Lung microvascular endothelial cell (primary cell): ENCODE measurements at places on chromosomes 2 and 18. TPM values are rescaled to one million over a fixed set of nuclear protein-coding genes. Genes with fewer than 3 reads are reported as not detected.

The LYPD1 gene
- 1.1 and 1.2 TPM in 2 replicates for total RNA-seq

The TBR1 gene
- total RNA-seq = under 0.01 TPM in 1 of 2 replicates, not detected in the other

The FBXO15 gene
- 0.20 and 0.22 TPM in 2 replicates for total RNA-seq

The CLEC4F gene
- total RNA-seq = under 0.01 TPM in 2 replicates

The CHRND gene
- total RNA-seq = not detected in 2 replicates

The FBXO48 gene
- total RNA-seq = 0.20 and 0.22 TPM in 2 replicates

The WDR33 gene
- 16.1 and 20.8 TPM in 2 replicates for total RNA-seq

The ANKRD30B gene
- under 0.01 TPM in 1 of 2 replicates, not detected in the other for total RNA-seq

The DNAH7 gene
- total RNA-seq = under 0.01 TPM in 1 of 2 replicates, not detected in the other

The CABYR gene
- 0.60 and 0.65 TPM in 2 replicates for total RNA-seq

The RAB31 gene
- total RNA-seq = 28.8 and 44.0 TPM in 2 replicates

The ZNF514 gene
- 5.2 and 13.9 TPM in 2 replicates for total RNA-seq

The ALK gene
- not detected in 2 replicates for total RNA-seq

GRCh38 chr2:105368759-105369408 is 30.0 kb downstream of the FHL2 start:
- no peak for DNase-seq

DNA sequence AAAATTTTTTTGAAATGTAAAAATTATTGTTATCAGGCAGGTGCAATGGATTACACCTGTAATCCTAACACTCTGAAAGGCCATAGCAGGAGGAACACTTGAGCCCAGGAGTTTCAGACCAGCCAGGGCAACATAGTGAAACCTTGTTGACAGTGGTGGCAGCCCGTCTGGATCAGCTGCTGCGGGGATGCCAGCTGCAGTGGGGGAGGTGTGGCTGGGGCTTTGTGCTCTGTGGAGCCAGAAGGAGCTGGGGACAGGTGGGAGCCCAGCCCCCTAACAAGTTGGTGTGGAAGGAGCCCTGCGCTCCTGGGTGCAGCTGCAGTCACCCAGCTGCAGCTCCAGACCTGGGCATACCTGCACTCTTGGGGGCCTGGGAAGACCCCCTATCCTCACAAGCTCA is 182.4 kb upstream of the MC4R start:
- DNase-seq = no peak

DNA sequence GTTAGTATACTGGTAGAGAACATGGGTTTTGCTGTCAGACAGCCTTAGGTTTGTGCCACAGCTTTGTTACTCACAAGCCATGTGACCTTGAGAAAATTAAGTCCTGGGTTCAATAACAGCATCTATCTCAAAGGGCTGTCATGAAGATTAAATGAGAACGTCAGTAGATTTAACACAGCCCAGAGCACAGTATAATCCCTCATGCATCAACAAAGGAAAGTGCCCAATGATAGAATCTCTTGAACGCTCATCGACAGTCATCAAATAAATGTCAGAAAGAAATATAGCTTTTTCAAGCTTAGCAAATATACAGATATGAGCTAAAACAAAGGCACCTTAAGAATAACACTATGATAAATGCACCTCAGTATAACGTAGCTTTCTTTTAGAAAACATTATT is 22.3 kb downstream of the CUL3 start:
- no peak for DNase-seq

GRCh38 chr2:240595381-240596079 is 9.0 kb downstream of the CAPN10 start:
- peak; percentile 15 for DNase-seq

DNA sequence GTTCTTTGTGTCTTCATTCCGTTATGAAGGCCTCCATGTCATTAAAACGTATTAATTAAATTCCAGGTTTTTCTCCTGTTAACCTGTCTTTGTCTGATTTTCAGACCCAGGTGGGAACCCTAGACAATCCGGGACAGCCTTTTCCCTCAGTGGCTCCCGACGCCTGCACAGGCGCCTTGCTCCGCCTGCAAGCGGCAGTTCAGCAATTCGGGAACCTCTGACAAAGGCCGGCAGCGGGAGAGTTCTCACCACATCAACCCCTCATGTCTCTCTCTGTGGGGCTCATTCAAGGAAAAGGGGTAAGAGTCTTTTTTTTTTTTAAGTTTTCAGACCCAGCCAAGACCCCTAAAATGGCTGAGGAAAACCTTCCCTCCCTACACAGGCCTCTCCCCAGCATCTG is 259.8 kb upstream of the SALL3 start:
- DNase-seq = no peak

- no peak for DNase-seq
Measured at GRCh38 chr2:85733121-85733960, 20.4 kb upstream of the ATOH8 start.

- DNase-seq = peak; percentile 55
Measured at GRCh38 chr2:86284401-86284841, 53.0 kb downstream of the REEP1 start.

GRCh38 chr2:66041902-66042657 is 392.8 kb upstream of the MEIS1 start:
- no peak for DNase-seq

DNA sequence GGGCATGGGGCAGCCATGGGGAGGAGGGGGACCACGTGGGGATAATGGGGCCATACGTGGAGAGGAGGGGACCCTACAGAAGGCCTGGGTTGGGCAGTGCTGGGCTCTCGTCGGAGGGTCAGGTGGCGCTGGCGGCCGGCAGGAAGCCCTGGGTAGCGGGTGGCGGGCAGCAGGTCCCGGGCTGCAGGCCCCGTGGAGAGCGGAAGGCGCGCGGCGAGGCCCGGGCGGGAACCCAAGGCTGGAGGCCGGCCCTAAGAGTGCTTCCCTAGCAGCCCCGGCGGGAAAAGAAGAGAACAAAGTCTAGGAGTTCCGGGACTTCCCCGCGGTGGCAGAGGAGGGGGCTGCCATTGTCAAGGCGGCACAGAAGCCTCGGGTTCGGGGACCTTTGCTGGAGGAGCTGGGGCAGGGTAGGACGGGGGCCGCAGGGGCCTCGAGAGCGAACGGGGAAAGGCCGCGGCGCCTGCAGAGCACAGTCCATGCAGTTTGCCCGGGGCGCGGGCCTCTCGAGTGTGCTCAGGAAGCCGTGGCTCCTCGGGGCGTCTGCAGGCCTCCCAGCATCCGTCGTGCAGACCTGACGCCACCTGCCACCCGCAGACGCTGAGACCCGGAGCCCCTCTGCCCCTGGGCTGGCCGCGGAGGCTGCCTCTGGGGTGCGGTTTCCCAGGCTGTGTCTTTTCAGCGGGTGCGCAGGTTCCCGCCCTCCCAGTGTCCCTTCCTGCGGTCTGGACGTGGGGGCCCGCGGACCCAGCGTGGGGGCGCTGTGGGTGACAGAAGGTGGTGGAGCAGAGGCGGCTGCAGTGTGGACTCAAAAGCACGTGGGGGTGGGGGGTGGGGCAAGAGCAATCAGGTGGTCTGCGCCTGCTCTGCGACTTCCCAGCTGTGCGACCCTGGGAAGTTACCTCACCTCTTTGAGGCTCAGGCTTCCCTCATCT is 19.4 kb upstream of the NCL start:
- DNase-seq = peak; percentile 21

- DNase-seq = peak; percentile 18
Measured at GRCh38 chr2:174840436-174840835, 76.2 kb upstream of the CHRNA1 start.

DNA sequence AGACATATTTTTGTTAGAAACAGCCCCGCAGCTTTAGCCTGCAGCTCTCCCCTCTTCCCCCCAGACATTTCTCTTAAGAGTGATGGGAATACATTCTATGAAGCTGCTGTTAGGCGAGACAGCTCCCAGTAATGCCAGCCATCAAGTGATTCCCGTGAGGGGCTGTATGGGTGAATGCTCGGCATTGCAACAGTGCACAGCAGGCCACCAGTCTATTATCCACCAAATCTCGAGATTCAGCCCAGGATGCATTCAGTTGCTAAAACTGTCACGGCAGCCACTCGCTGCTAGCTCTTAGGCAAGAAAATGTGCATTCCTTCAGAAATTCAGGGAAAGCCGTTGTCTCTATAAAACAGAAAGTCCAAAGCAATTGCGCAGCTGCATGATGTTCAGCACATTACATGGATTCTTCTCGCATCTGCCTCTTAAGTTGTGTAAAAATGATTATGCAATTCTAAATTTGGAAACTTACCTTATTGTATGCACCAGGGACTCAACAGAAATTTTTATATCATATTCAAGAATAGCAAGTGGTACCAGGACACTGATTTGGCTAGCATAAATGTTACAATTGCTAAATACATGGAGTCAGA is 211.3 kb upstream of the ARL4C start:
- no peak for DNase-seq

DNA sequence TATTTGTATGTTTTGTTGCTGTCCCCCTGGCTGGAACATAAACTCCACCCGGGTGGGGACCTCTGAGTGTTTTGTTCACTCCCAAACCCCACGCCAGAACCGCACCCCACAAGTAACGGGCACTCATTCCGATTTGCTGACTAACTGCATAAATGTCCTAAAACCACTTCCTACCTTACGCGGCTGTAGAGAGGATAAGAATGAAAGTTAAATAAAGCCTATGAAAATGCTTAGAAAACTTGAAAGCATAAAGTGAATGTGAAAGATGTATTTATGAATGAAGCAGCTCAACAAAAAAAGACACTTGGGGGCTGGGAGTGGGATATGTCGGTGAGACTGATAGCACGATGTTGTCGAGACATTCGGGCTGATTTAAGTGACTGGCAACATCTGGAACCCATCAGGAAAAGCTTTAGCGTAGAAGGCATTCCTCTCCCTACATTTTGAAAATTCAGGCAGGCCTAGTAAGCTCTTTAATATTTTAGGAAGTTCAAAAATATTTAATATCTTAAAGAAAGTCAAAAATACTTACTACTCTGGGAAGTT is 206.7 kb downstream of the SH3RF3 start:
- DNase-seq = peak; percentile 65

GRCh38 chr2:152564754-152565551 is 152.3 kb downstream of the PRPF40A start:
- no peak for DNase-seq

DNA sequence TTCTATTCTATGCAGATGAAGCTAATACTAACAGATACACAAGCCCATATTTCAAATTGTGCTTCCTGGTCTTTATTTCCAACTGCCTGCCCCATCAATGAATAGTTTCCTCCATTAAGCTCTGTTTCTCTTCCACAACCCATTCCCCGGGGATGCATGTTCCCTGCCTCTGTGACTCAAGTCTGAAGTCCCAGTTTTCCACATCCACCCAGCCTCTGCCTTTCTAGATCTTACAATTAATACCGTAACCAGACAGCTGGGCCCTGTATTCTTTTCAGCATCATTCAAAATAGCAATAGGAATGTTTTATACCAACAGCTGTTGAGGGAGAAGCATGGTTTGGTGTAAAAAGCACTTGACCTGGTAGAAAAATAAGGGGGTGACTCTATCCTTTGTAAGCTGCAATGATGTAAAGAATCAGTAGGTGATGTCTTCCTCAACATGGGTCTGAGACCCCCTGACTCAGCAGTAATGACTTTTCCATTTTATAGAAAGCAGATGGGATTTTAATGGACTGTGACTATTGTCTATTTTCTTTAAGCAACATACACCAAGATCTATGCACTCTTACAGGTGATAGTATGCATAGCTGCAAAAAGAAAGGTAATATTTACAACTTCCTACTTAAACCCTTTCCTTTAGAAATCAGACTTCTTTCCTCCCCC is 46.1 kb upstream of the DAPL1 start:
- no peak for DNase-seq

GRCh38 chr2:11535899-11536344 is 2.1 kb downstream of the GREB1 start:
- DNase-seq = no peak

GRCh38 chr2:227783404-227784138 is 30.1 kb upstream of the CCL20 start:
- DNase-seq = no peak
